ENCODE measurements at places on chromosomes 6 and 20.

DNA sequence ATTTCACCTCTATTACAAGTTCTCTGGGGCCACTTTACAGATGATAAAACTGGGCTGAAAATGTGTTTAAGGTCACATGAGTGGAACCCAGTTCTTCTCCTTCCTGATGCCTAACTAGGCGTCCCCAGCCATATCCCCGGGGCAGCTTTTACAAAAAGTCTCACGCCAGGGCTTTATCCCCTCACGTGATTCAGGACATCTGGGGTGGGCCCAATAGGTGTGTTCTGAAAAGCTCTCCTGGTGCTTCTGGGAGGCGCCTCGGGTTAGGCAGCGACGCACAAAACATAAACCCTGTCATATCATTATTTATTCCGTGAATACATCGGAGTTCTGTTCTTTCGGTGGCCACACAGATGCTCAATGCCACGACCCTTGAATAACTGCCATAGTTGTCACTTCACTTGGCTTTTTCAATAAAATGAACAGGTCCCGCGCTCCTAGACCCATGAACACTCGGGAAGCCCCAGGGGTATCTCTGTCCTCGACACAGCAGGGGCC, 32.1 kb downstream of the SF3B5 start:
- DNase-seq, result no peak

- DNase-seq, result no peak
These were observed 57.4 kb upstream of the PROKR2 start for GRCh38 chr20:5374171-5374570.

- no peak for DNase-seq
These were observed 5.1 kb downstream of the BTN2A2 start for GRCh38 chr6:26388014-26388413.

DNA sequence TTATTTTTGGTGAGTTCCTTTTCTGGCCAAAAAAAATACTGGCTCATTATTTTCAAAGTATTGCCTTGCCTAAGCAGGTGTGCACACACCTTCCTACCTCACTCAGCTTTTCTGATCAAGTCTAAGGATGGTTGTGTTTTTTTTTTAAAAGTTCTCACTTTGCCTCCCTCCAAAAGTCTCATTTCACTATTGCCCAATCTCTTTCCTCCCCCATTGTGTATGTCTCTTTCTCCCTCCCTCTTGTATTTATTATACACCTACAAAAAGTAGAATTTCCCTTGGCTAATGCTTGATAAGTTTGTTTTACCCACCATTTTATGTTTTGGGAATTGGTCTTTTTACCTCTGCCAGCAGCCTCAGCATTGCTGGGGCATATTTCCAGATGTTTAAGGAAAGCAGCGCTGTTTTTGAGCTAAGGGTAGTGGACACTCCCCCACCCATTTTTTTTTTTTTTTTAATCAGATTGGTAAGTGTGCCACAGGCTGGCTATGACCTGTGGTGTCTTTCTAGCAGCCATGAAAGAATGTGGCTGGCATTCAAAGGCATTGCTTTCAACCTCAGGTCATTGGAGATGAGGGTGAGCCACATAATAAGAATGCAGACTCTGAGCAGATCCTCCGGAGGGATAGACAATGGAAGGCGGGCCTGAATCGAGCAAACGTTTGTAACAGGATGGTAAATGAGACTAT, 668.6 kb downstream of the UTRN start:
- peak; percentile 58 for DNase-seq

DNA sequence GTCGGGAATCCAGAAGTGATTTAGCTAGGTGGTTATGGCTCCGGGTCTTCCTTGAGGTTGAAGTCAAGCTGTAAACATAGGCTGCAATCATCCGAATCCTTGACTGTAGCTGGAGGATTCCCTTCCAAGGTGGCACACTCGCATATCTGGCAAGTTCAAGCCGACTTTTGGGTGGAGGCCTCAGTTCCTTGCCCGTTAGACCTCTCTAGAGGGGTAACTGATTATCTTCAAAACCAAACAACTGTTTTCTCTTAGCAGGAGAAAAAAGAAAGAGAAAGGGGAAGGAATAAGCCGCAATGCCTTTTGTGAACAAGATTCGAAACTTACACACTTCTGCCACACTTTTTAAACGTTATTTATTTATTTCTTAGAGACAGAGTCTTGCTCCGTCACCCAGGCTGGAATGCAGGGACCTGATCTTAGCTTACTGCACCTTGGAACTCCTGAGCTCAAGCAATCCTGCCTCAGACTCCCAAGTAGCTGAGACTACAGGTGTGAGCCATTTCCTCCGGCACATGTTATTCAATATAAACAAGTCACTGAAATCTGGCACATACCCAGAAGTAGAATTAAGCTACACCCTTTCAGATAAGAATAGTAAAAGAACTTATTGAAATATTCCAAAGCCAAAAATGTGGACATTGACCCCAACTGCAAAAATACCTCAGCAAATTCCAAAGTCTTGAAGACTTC, 76.3 kb downstream of the HFE start:
- no peak for DNase-seq

- DNase-seq, result no peak
These were observed 411.8 kb downstream of the MMUT start for GRCh38 chr6:49051281-49051680.

DNA sequence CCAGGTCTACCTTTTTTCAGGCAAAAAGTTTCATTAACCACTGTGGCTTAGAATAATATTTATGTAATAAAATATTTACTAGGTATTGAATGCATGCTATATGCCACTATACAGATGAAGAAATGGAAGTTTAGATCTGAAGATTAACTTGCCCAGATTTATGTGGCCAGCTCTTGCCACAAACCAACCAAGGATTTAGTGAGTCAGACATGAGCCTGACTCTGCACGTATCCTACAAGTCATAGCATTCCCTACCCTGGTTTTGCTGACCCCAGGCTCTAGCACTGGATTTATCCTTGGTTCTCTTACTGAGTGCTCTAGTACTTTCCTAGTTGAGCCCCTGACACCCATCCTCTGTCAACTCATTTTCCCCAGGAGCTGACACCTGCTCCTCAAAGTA, 75.4 kb downstream of the ANKEF1 start:
- no peak for DNase-seq

- no peak for DNase-seq
These were observed 1279.9 kb upstream of the EYS start for GRCh38 chr6:66986940-66987339.

DNA sequence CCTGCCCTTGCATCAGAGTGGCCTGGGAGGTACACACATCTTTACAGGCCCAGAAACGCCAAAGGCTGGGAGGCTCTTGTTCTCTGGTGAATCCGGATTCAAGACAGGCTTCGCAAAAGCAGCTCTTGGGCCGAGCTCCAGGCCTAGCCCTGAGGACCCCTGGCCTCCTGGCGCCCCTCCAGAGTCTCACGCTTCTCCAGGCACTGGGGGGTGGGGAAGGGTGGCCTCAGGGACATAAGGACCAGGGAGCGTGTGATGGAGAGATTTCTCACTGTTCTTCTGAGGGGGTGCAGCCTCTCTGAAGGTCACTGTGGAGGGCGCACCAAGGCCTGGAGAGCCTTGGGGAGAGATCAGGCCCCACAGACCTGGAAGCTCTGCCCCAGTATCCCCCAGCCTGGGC, 349.2 kb downstream of the ZFAND3 start:
- no peak for DNase-seq

- no peak for DNase-seq
These were observed 250.0 kb downstream of the EPM2A start for GRCh38 chr6:145485288-145485687.

- DNase-seq, result no peak
These were observed 100.4 kb downstream of the JAG1 start for GRCh38 chr20:10573273-10573950.

DNA sequence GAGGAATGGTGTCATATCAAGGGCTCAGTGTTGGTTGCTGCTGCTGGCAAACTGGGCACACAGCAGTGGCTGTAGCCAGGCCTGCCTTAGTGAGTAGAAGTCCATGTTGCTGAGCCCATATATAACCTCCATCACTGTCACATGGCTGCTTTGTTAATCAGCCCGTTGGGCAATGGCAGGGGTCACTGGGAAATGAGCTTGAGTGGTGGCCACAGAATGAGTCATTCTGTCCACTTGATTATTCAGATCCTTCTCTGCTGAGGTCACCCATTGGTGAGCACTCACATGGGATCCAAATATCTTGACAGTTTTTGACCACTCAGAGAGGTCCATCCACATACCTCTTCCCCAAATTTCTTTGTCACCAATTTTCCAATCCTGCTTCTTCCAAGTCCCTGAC, 898.9 kb upstream of the EYS start:
- no peak for DNase-seq

DNA sequence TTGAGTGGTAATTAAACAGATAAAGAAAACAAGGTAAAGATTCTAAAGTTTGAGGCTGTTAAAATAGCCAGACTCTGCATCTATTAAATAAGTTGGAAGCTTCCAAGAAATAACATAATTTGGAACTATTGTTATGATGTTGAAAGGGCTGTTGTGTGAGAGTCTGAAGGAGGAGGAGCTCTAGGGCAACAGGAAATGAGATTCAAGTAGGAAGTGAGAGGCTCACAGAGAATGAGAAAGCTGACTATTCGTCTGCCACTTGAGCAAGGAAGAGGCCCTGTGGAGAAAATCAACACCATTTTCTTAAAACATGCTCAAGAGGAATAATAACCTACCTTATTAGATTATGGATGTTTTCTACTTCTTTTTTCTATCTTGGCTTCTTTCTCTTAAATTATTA, 185.2 kb downstream of the SLC24A3 start:
- DNase-seq, result no peak

DNA sequence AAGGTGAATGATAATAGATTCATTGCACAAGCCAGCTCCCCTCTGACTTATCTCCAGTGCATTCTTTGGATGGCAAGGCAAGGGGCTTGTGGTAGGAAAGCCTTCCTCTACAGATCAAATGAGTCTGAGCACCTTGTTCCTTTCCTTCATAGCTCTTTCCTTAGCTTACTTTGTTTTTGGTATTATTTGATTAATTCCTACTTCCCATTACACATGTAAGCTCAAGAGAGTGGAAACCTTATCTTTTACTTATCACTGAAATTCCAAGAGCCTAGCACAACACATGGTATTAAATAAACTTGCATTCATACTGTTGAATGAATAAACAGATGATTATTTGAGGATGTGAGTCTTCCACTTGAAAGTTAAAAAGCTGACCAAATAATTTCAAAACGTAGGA, 41.7 kb downstream of the FRK start:
- no peak for DNase-seq

DNA sequence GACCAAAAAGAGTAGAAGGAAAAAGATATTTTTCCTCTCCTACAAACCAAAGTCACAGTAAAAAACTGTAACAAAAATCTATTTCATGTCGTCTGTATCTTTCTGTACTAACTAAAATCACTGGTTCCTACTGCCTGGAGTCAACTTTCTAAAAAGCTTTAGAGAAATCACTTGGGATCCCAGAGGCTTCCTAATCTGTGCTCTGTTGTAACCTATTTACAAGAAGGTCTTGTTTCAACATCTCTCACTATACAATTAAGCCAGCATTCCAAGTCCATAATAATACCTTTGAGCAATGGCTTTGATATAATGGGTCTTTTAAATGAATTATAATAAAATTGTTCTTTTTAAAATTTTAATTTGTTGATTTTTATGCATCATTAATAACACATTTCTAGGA, 20.4 kb downstream of the RAB23 start:
- DNase-seq, result no peak

- no peak for DNase-seq
These were observed 232.7 kb downstream of the HIVEP2 start for GRCh38 chr6:142712231-142712630.

GRCh38 chr6:39407446-39407993, 85.0 kb upstream of the KCNK16 start:
- DNase-seq, result no peak

GRCh38 chr6:156699017-156699421, 78.2 kb upstream of the ARID1B start:
- no peak for DNase-seq

DNA sequence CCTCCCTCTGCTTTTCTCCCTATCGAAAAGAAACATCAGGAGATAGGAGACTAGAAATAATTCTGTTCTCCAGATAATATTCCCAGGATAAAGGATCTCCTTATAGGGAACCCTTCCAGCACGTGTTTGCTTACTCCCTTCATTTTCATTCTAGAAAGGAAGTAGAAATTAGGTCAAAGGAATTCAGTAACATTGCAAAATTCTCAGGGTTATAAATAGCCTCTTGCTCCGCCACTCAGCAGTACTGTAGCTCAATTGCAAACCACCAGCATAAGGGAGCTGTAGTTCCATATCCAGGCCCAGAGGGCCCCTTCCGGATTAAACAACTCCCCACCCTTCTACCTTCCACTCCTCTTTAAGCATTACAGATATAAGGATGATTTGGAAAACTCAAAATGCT, 6.2 kb downstream of the ELMO2 start:
- DNase-seq, result no peak

DNA sequence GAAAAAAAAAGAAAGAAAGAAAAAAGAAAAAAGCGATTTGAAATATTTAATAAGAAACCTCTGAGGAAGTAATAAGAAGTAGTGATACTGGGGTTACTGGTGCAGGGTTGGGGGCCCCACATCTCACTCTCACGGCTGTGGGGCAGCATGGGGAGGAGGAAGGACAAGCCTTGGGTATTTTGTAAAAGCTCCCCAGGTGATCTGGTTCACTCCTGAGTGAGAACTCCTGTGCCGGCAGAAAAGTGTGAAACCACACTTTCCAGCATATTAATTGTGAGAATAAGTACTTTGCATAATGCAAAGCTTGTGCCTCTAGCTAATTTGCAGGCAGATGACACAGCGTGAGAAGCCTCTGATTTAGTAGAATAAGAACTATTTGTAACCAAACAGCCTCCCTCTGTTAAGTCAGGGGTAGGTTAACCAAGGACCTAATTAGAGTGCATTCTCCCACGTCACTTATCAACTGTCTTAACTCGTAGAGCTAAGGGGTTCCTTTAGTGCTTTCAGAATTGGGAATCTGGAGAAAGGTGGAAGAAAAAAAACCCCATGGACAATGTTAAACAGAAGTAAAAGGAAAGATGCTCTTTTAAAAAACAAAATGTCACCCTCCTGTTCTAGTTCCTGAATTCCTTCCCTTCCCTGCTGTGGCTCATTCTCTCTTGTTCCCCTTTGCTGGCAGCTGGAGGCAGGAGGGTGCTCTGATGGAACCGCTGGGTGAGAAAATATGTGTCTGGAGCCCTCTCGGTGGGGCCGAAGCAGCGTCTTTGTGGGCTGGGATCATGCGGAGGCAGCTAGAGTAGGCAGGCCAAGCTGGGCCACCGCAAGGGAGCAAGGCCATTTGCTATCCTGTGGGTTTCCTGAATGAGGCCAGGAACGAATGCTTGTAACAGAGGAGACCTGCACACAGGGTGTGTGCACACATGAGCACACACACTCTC, 108.7 kb downstream of the FYN start:
- DNase-seq, result no peak

DNA sequence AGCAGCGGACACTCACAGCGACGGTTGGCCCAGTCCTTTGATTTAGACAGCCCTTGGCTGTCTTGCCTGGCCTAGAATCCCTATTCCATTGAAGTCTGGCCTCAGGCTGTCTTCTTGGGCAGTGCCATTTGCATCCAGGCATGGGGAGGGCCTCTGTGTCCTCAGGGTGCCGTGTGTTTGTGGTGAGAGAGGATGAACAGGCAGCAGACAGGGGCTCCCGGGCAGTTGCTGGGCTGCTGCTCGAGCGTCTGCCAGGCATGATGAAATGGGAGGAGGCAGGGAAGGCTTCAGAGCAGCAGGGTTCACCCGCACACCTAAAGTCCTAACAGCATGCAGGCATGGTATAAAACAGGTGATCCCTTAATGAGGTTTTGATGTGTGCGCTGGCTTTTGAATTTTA, 126.9 kb downstream of the SOBP start:
- no peak for DNase-seq

GRCh38 chr6:28589957-28590349, 64.3 kb downstream of the GPX5 start:
- DNase-seq, result no peak
